ENCODE measurements at places on chromosomes 7 and 10. TPM values are rescaled to one million over a fixed set of nuclear protein-coding genes. Genes with fewer than 3 reads are reported as not detected.

Gene AKR1C8
- not detected for total RNA-seq

Gene URGCP
- 20.1 TPM for total RNA-seq

DNA sequence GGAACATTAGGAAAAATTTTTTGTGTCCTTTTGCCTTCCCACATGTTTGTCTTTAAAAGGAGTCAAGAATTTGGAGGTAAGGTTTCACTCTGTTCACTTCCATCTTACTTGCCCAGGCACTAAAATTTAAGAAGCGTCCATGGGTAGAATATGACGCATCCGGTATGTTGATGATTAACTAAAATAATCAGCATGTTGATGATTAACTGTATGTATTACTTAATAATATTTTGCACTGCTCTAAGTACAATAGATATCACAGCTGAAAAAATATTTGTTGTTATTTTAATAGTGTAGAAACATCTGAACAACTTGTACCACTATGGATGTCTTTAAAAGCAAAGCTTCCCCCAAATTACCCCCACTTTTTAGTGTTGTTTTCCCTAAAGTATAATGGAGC is 11.5 kb downstream of the ANKRD22 start:
- no peak for DNase-seq
- peaks cover 15% of the 10 kb centered on the region for H3K4me1 ChIP-seq
- H3K27ac ChIP-seq = peak overlapping the region; percentile 88

GRCh38 chr10:119256030-119256429 is 48.7 kb downstream of the GRK5 start:
- H3K36me3 ChIP-seq = no peaks in the 10 kb centered on the region
- no peaks in the 10 kb centered on the region for H3K27me3 ChIP-seq
- no peak overlapping the region for H3K4me3 ChIP-seq
- peaks cover 62% of the 10 kb centered on the region for H3K4me1 ChIP-seq

DNA sequence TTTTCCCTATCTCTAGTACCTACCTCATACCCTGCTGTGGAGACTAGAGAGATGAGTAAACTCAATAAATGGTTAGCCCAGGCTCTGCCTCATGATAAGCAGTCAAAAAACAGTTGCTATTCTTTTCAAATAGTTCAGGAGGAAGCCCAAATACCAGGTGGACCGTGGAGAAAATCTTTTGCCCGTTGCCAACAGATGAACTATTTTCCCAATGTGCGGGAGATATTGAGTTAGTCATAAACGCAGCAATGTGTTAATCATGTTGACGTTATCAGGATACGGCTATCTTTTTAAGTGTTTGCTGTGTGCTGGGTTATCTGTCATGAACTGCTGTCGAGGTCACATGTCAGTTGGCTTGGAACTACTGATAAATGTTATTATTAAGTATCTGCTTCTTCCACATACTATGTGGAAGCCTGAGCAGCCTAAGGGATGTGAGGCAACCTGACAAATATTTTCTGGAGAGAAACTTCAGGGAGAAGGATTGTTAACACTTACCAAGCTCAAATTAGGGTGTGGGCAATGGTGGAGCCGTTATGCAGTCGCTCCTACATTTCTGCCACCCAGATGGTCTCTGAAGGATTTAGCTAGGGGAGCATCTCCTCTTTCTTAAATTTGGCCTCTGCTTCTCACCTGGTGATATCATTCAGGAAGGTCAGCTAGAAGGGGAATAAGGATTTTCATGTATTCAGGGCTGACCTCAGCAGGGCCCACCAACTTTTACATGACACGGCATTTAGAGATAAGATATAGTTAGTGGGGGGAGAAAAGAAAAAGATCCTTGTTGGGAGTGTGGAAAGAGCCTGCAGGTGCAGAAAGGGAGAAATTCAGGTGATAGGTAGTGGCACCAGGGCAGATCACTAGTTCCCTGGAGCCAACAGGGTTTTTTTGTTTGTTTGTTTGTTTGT is 33.5 kb upstream of the SLC26A3 start:
- H3K4me3 ChIP-seq = no peak overlapping the region
- DNase-seq = no peak
- H3K36me3 ChIP-seq = no peaks in the 10 kb centered on the region
- H3K27ac ChIP-seq = no peak overlapping the region
- H3K27me3 ChIP-seq = no peaks in the 10 kb centered on the region

DNA sequence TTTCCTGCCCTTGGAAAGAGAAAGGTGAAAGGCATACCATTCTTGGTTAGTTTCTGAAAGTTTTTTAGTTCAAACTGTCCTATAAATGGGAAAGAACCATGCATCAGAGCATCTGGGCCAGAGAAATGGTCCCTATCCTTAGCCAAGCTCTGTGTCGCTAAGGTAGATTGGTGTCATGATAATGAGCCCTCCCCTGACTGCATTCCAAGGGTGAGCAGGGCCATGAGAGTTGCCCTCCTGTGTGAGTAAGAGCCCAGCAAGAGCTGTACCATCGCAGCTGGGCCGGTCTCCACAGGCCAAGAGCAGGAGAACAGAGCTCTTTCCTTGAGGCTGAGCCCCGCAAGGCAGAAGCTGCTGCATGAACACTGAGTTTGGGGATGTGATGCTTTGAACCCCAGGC is 30.3 kb downstream of the GRB10 start:
- H3K4me1 ChIP-seq = peaks cover 9% of the 10 kb centered on the region
- no peak overlapping the region for H3K27ac ChIP-seq
- no peak for DNase-seq

GRCh38 chr7:155489862-155490696 is 32.1 kb downstream of the EN2 start:
- H3K27ac ChIP-seq = no peak overlapping the region
- DNase-seq = peak; percentile 48
- H3K27me3 ChIP-seq = peaks cover 90% of the 10 kb centered on the region
- peak overlapping the region; percentile 45 for H3K4me3 ChIP-seq
- peaks cover 14% of the 10 kb centered on the region for H3K4me1 ChIP-seq

- peaks cover 41% of the 10 kb centered on the region for H3K36me3 ChIP-seq
- no peak overlapping the region for H3K4me3 ChIP-seq
- H3K4me1 ChIP-seq = peaks cover 35% of the 10 kb centered on the region
- DNase-seq = no peak
These were observed 229.3 kb upstream of the KLF14 start for GRCh38 chr7:130963339-130963738.

Measured in stomach (tissue), 19 donors.